ENCODE measurements at places on chromosomes 4 and X. TPM values are rescaled to one million over a fixed set of nuclear protein-coding genes. Genes with fewer than 3 reads are reported as not detected.

DNA sequence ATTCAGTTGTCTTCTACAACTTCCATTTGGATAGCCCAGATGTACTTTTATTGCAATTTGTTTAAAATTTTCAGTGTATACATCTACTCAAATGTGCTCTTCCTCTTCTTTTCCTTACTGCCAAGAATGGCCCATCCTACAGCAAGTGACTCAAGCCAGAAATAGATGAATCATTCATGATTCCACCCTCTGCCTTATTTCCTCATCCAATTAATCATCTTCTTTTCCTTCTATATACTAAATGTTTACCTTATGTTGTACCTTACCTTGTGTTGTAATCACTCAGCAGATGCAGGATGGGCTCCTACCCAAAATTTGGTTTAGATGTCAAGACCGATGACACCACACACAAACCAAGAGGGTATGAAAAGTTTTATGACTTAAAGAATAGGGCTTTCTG, 437.8 kb downstream of the GRXCR1 start:
- no peaks in the 10 kb centered on the region for H3K36me3 ChIP-seq
- no peak for DNase-seq
- H3K27me3 ChIP-seq, result no peaks in the 10 kb centered on the region

DNA sequence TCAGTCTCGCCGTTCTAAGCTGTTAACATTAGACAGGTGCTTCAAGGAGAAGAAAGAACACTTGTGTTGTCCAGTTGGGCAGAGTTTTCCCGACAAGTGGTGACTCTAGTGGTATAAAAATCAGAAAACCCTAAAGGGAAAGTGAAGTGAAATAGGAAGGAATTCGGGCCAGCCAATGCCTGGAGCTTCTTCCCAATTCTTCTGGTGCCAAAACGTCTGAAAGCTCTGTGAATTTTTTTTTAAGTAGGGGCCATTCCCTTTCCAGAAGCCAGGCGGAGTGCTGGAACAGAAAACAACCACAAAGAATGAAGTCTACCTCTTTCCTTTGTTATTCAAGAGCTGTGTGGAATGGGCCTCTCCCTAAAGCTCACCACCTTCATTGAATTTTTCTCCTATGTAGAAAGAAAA, 43.1 kb upstream of the PPARGC1A start:
- H3K4me3 ChIP-seq, result no peak overlapping the region
- H3K27ac ChIP-seq, result no peak overlapping the region
- no peak for DNase-seq
- H3K4me1 ChIP-seq, result no peaks in the 10 kb centered on the region
- H3K27me3 ChIP-seq, result no peaks in the 10 kb centered on the region

GRCh38 chrX:141839856-141840255, 1.7 kb downstream of the MAGEC3 start:
- H3K27me3 ChIP-seq, result no peaks in the 10 kb centered on the region
- no peaks in the 10 kb centered on the region for H3K36me3 ChIP-seq
- no peak overlapping the region for H3K27ac ChIP-seq
- DNase-seq, result no peak

DNA sequence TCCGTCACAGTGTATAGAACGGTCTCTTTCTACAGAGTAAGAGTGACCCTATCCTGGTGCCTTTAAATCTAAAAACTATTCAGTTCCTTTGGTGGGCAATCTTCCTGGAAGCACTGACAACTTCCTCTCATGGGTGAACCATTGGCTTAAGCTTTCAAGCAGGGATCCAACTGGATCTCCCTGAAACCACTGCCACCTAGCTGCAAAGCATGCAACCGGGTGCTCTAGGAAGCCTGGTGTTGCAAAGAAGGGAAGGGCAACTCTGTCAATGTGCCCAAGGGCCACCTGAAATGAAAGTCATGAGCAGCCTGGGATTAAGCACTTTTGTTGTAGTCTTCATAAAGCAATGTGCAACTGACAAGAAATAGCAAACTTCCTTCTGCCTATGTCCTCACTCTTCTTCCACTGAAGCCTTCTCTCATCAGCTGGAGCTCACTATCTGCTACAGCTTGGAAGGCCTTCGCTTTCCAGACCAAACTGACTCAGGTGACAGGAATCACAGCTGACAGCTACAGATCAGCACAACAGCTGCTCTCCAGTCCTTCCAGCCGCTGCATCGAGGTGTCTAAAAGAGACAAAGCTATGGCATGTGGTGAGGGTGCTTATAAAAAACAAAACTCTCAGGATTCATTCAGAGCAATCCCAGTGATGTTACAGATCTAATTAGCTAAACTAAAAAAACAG, 46.1 kb downstream of the SETD7 start:
- H3K36me3 ChIP-seq, result peaks cover 8% of the 10 kb centered on the region
- no peak overlapping the region for H3K27ac ChIP-seq
- no peak overlapping the region for H3K4me3 ChIP-seq

The CYBB gene
- 141 TPM for polyA plus RNA-seq

Measured in naive B cell (primary cell).